ENCODE measurements at places on chromosomes 3 and 15.

DNA sequence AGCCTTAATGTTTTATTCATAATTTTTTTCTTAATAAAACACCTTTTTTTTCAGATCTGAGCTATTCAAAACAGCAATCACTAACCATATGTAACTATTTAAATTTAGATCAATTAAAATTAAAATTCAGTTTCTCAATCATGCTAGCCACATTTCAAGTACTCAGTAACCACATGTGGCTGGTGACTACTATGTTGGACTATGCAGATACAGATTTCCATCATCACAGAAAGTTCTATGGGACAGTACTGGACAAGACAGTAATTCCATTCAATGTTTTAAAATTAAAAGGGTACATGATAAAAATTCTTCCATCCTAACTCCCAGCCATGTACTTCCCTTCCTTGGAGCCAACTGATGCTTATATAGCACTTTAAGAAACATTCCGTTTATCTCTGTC lies 119.3 kb downstream of the GLDN start:
- DNase-seq = no peak

DNA sequence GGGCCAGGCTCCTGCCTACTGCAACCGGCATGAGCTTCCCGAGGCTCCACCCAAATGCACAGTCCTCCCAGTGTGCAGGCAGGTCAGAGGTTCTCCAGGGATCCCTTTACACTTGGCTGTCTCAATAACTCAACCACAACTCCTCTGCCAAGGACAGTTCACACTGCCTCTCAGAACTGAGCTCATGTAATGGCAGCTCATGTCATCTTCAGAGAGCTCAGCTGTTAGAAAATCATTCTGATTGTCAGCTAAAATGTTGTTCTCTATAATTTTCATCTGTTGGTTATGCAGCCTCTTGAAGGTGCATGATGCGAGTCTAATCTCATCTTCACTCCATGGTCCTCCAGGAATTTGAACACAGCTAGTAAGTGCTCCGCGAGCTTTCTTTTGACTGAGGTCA lies 76.7 kb downstream of the SST start:
- no peak for DNase-seq

GRCh38 chr3:74539876-74540275 lies 74.6 kb downstream of the CNTN3 start:
- no peak for DNase-seq

DNA sequence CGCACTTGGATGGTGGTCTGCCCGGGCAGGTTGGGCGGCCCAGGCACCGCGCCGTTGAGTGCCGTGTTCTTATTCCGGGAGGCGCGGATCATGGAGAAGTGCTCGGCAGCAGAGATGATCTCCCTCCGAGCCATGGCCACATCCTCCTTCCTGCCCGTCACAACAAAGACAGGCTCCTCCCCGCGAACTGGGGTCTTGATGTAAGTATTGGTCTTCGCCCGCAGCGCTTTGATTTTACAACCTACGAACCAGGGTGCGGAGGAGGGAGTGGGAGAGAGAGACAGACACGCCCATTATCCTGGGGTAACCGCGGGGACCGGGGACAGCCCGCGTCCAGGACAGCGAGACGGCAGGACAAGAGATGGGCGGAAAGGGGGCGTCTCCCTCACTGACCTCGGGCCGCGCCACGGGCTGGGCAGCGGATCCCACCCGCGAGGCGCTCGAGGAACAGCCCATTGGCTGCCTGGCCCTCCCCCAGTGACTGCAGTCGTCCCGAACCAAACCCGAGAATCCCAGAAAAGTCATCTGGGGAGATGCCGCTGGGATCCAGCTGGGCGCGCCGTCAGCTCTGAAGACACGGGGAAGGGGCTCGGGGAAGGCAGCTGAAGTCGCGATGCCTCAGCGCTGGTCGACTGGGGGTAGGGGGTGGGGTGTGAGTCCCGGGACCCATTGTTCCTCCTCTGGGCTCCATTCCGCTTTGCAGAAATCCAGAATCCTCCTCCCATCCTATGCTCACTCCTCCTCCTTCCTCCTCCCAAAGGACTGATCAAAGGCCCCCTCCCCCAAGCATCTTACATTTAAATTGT lies 1.2 kb downstream of the MEX3B start:
- no peak for DNase-seq

- DNase-seq = peak; percentile 32
These were observed 518.0 kb upstream of the PPP2R3A start for GRCh38 chr3:135447483-135447882.

DNA sequence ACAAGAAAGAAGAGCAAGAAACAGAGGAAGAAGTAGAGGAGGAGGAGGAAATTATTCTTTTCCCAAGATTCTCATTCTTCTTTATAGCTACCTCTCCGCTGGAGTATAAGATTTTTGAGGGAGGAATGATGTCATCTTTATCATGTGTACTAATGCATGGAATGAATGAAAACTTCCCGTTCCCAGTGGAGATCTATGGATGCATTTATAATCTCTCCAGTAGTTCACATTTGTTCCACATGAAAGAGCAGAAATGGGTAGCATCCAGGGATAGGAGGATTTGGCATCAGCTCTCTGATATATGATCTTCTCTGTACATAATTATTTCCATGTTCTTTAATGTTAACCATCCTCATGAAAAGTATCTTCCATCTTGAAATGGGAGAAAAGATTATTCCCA lies 244.4 kb downstream of the ADAMTSL3 start:
- no peak for DNase-seq

- no peak for DNase-seq
These were observed 9.7 kb downstream of the RLBP1 start for GRCh38 chr15:89211678-89212170.

- DNase-seq = no peak
These were observed 53.8 kb downstream of the GJD2 start for GRCh38 chr15:34700891-34701427.

DNA sequence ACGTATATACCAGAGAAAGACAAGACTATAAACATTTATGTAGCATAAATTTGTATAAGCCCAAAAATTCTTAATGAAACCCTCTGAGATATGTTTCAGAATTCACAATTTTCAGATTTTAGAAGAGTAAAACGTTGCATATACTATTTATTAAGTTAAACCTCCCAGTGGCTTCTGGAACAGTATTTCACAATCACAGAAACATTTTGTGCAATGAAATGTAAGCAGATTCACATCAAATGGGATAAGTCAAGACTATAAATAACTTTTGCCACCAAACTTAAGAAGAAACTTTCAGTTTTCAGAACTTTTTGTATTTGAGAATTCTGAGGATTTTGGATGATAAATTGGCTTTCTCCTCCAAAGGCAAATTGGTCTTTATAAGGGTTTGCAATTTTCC lies 9.2 kb downstream of the SLTM start:
- DNase-seq = no peak

GRCh38 chr15:60804986-60805949 lies 326.3 kb upstream of the ICE2 start:
- no peak for DNase-seq

GRCh38 chr3:42090973-42091731 lies at the start of gene TRAK1:
TSS of gene TRAK1 (plus strand) at chr3:42091357. CDS start at chr3:42091470, 113 bp downstream.
- no peak for DNase-seq

DNA sequence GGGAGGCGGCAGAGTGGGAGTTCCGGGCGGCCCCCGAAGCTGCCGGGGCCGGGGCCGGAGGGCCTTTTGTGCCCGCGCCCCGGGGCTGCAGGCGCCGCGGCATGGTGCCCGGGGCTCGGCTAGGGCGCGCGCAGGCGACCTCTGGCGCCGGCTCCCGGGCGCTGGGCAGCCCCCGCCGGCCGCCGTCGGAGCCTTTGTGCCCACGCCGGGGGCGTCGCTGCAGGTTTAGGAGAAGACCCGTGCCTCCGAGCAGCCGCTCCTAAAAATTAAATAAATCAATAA lies 299 bp downstream of the PAQR9 start:
- DNase-seq = no peak

GRCh38 chr3:177467247-177467985 lies 270.1 kb upstream of the TBL1XR1 start:
- no peak for DNase-seq

DNA sequence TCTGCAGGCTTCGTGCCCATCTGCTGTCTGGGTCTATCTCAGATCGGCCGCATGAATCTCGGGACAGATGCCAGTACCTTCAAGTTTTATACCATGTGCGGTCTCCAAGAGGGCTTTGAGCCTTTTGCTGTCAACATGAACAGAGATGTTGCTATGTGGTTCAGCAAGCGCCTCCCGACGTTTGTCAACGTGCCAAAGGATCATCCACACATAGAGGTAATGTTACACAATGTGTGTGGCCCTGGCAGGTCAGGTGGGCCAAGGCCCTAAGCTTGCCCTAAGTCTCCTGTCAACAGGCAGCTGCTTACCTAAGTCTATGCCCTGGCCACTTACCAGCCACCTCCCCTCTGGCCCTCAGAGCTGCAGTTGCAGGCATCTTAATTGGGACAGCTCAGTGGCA lies 324.0 kb upstream of the CHRM5 start:
- DNase-seq = no peak

GRCh38 chr3:46489381-46489780 lies 8.4 kb upstream of the RTP3 start:
- DNase-seq = no peak

DNA sequence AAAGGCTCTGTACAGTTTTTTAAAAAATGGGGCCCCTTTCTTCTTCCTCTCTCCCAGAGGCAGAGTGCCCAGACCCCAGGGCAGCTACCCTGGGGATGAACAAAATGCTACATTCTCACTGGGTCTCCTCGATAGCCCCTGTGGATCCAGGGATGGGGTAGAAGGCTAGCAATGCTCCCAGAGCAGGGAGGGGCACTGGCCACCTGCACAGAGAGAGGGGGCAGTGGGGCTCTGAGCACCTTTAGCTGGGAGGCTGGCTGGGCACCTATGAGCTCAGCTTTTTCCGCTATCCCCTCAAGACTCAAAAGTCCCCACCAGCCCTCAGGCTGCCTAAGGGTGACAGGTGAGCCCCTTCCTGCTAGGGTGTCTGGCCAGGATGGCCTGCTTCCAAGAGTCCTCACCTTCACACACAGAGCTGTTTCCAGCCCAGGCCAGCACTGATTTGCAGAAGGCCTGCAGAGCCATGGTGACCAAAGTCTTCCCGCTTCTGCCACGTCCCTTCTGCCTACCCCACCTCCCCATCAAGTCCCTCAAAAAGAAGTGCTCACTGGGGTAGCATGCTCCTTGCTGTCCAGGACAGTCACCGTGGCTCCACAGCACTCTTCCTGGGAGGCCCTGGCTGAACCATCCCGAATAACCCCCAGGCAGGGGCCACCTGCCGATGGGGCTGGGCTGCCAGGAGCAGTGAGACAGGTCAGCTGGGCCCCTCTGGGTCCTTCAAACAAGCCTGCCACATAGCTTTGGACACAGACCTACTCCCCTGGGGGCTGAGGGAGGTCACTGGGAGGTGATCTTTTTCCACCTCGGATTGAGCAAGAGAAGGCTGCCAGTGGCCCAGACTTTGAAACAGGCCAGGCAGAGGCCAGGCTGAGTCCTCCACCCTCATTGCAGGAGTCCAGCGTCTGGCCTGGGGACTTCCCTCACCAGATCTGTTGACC lies 20.4 kb downstream of the BMF start:
- no peak for DNase-seq

Measured in Jurkat, Clone E6-1 (cell line).